WERI-Rb-1 (cell line): ENCODE measurements at places on chromosomes 11 and 22.

- no peak for DNase-seq
These were observed 17.6 kb downstream of the PPIL2 start for GRCh38 chr22:21683401-21683811.

GRCh38 chr22:32325811-32326237 is 31.8 kb upstream of the RFPL3 start:
- no peak for DNase-seq

DNA sequence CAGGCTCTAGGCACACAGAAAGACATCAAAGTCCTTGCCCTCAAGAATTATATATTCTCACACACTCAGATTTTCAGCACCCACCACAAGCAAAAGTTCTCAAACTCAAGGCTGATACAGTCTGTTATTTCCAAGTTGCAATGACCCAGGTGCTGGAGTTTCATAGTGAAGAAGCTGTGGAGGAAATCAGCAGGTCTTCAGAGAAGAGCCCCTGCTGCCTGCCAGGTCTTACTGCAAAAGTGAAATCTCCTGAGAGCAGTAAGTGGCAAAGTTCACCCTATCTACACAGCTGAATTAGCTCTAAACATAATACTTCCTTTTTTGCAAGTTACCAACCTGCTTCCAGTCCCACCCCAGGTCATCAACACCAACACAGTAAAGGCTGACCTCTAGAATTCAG is 64.6 kb downstream of the RPL27A start:
- DNase-seq, result no peak

DNA sequence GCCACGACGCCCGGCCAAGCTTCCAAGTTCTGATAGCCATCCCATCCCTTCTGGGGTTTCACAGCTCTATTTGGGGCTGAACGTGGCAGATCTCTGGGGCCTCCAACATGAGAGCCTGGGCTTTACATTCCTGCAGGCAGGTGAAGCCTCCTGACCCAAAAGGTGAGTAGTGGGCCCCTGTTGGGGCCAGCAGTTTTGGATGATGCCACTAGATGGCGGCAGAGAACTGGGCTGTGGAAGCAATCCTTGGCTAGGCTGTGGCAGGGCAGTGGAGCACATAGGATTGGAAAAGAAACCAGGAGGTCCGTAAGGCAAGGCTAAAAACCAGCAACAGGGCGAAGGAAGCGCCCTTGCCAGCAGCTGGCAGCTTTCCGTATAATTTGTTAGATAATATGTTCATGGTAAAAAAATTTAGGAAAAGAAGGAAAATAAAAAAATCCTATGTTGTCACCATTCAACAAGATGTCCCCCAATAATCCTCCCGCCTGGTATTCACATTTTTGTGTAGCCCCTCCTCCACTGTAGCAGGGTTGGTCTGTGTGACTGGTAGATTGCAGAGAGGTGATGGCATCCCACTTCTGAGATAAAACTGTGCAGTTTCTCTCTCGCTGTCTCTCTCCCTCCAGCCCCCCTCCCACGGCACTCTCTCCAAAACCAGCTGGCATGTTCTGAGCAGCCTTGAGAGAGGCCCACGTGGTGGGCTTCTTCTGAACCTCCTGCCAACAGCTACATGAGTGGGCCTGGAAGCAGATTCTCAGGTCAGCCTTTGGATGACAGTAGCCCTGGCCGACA is 43.6 kb upstream of the OR4B1 start:
- DNase-seq, result peak; percentile 72

DNA sequence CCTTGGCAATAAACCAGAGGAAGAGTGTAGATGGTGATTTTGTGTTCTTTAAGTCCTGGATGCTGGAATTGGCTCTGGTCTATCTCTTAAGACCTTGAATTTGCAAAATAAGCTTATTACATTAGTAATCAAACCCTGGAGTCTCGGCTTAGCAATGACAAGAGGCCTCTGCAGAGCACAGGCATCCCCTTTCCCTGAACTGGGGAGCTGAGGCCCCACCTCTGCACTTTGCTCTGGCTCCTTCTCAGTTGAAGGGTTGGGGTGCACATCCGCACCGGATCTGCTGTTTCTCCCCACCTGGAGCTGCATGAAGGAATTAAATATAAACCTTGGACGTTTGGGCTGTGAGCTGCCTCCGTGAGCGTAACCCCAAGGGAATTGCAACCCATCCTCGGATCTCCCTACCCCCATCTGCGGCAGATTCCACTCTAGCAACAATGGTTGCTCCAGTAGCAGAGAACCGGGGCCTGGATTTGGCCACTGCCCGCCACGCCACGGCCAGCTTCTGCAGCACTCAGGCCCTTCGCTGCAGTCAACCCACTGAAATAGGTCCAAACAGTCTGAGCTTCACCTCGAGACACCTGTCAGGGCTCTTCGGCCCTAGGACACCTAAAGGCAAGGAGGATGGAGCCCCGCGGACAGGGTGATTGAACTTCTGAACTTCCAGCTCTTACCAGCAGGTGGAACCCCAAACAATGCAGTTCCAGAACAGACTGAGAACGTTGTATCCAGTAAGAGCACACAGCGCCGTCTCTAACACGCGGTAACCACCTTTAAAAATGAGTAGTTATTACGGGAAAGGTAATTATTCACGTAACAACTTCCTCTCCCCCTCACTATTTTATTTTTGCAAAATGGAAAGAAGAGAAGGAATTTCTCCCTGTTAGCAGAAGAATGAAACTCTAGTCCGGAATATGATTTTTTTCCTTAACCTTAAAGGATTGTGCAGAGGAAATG is 54.8 kb upstream of the CAPRIN1 start:
- DNase-seq, result peak; percentile 83

GRCh38 chr11:6812390-6813005 is 13.0 kb upstream of the OR6A2 start:
- peak; percentile 33 for DNase-seq

GRCh38 chr22:27880778-27881394 is 38.2 kb downstream of the PITPNB start:
- DNase-seq, result peak; percentile 32

GRCh38 chr11:61601512-61601911 is 20.6 kb upstream of the SYT7 start:
- no peak for DNase-seq

GRCh38 chr22:23539135-23539838 is 40.8 kb downstream of the IGLL1 start:
- DNase-seq, result peak; percentile 86

DNA sequence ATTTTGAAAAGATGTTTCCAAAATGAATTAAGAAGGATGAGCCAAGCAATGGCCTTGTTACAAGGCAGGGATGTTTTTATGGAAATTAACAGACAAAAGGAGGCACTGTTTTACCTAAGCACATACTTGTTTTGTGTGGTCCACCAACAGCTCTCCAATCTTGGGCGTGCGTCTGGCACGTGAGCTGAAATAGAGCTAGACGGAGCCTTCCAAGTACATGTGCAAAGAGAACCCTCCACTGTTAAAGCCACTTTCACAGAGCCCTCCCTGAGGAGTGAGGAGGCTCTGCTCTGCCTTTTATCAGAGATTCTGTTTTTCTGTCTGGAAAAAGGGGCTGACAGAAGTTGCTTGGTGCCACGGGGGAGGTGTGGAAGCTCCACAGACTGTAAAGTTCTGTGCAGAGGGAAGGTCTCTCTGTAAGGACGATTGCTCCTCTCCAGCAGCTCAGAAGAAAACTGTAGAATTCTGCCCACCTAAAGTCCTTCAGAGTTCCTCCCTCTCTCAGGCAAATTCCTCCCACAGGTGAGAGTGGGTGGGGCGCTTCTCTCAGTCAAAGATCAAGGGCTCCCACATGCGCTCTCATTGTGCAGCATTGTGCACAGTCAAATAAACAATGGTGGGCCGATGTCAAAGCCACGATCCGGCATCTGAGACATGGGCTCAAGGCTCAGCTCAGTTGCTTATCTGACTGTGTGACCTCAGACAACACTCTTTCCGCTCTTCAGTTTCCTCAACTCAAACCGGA is 92.6 kb upstream of the CSNK2A3 start:
- DNase-seq, result no peak

- no peak for DNase-seq
These were observed 66.2 kb downstream of the KCNJ1 start for GRCh38 chr11:128800871-128801417.
